ENCODE measurements at places on chromosomes 5 and 9.

DNA sequence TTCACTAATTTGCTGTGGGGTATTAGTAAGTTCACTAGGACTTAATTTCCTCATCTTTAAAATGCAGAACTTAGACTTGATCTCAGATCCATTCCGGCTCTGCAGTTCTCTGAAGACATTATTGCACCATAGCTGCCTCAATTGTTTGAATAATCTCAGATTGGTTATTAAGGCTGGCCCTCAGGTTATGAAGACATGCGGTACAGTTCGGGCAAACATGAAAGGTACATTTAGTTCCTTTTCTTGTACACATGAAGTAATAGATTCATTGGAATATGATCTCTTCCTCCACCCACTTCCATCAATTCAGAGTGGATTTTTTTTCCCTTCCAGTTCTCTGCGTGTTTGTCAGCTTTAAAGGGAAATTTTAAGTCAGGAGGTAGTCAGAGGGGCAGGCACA, 28.0 kb downstream of the ATP6V0E1 start:
- no peak for DNase-seq

GRCh38 chr5:154288145-154288544, 97.6 kb downstream of the GALNT10 start:
- DNase-seq: no peak

DNA sequence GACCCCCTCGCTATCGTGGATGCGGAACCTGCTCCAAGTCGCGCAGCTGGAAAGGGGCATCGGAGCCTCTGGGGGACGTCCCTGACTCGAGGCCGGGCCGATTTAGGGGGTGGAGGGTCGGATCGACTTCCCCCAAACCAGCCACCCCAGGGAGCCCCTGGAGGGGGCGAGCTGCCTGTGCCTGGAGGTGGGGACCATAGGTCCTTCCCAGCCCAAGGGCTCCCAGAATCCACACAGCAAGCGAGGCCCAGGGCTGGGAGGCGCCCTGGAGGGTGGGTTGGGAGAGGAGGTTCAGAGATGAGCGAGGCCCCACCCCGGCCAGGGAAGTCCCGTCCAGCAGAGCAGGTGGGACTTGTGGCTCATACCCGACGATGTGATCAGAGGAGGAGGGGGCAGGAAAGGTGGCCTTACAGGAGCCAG, 147.6 kb downstream of the GAPVD1 start:
- DNase-seq: no peak

- DNase-seq: no peak
These were observed 80.2 kb downstream of the PTPN3 start for GRCh38 chr9:109417585-109418544.

GRCh38 chr5:122356855-122357254, 44.8 kb downstream of the SNCAIP start:
- DNase-seq: no peak

- DNase-seq: no peak
These were observed 135.1 kb upstream of the PHYKPL start for GRCh38 chr5:178367736-178368120.

DNA sequence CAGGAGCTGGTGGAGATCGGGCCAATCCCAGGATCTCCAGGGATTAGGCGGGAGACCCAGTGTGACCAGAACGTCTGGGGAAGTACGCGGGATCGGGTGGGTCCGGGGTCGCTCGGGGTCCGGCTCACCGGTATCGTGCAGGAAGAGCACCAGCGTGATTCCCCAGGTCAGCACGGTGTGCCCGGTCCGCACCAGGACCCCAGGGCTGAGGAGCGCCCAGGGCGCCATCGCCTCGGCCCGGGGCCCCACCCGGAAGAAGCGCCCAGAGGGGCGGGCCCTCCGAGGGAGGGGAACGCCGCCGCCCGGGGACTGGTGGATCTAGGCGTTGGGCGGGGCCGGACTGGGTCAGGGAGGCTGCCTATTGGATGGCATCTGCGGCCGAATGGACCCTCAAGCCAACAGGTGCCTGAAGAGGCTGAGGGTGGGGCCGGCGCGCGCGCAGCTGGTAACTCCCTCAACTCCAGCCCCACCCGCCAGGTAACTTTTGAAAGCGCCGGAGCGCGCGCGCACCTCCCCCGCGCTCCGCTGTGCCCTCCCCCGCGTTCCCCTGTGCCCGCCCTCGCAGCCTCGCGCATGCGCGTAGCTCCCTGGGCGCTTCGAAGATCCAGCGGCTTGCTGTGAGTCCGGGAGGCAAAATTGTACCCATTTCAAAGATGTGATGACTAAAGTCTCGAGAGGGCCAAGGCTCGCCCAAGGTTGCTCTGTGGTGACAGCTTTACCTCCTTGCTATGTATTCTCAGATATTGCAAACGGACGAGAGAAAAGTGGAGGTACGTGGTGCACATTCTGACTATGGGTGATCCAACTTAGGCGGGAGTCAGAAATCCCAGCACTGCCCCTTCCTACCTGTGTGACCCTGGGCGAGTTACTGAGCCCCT, at the start of gene ZDHHC12:
TSS of gene ZDHHC12 (minus strand) at position 262 of the 878 bp plus-strand sequence. CDS start at position 228, 34 bp downstream.
- peak; percentile 96 for DNase-seq

DNA sequence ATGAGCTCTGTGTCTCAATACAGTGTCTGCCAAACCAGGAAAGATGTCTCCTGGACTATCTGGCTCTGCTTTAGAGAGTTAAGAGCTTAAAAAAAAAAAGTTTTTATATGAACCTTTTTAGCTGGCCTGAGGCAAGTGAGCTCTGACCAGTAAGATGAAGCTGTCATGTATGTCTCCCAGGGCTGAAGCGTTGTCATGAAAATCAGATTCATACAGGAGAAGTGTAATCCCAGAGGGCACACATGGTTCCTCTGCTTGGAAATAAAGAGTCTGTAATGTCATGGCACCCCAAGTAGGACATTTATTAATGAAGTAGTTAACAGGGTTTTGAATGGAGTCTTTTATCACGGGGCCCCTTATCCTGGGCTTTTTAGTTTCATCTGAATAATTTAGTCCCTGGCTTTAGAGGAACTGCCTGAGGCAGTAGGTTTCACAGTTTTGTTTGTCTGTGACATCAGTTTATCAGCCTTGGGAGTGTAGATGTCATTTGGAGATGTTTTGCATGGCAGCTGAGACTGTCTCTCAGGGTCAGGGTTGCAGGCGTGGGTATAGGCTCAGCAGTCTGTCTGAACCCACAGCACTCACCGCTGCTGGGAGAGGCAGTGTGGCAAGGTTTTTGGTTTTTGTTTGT, 223.3 kb downstream of the DIRAS2 start:
- DNase-seq: no peak

- DNase-seq: no peak
These were observed 102.4 kb upstream of the PCSK5 start for GRCh38 chr9:75788006-75788634.

GRCh38 chr5:112083623-112084022, 326.6 kb upstream of the NREP start:
- DNase-seq: no peak

Data from CMK (cell line).